ENCODE measurements at places on chromosomes 16 and 17.

- DNase-seq: no peak
Observed at GRCh38 chr16:2517954-2518605, 2.1 kb upstream of the AMDHD2 start.

- no peak for DNase-seq
Observed at GRCh38 chr17:41649923-41650519, 25.6 kb upstream of the KRT17 start.

DNA sequence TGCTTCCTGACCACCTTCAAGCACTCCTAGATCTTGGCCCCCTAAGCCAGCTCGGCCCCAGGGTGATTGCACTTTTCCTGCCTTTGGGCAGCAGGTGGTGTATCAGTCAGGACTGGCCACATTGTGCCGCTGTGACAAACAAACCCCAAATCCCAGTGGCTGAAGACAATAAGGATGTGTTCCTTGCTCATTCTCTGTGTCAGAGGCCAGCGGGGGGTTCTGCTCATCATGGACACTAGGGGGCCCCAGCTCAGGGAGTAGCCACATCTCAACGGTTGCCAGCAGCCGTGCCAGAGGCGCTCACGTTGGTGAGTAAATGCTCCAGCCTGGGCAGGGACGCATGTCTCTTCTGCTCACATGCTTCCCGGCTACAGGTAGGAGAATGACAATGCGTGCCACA is 60.4 kb downstream of the ZDHHC7 start:
- DNase-seq: peak; percentile 61

- DNase-seq: peak; percentile 73
Observed at GRCh38 chr17:56593646-56594319, at the start of gene NOG. NOG (plus strand) TSS chr17:56593699; CDS start chr17:56594224, 525 bp downstream.

GRCh38 chr17:12773153-12773552 is 16.1 kb upstream of the ARHGAP44 start:
- DNase-seq: no peak

GRCh38 chr16:48507391-48507790 is 102.6 kb downstream of the N4BP1 start:
- no peak for DNase-seq

DNA sequence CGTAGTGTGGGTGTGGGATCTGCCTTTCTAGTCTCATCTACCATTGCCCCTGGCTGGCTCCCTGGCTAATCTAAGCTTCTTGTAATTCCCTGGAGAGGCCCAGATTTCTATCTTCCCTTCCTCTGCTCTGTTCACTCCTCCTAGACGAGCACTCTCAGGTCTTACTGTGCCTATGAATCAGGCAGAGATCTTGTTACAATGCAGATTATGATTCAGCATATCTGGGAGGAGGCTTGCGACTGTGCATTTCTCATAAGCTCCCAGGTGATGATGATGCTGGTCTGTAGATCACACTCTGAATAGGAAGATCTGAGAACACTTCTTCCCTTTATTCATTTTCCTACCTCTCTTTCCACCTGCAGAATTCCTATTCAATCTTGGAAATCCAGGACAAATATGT is 200.1 kb downstream of the CBLN1 start:
- no peak for DNase-seq

- DNase-seq: peak; percentile 8
Observed at GRCh38 chr17:60792250-60792898, 114.7 kb downstream of the BCAS3 start.

GRCh38 chr17:62690168-62690897 is 62.9 kb downstream of the MRC2 start:
- DNase-seq: no peak

DNA sequence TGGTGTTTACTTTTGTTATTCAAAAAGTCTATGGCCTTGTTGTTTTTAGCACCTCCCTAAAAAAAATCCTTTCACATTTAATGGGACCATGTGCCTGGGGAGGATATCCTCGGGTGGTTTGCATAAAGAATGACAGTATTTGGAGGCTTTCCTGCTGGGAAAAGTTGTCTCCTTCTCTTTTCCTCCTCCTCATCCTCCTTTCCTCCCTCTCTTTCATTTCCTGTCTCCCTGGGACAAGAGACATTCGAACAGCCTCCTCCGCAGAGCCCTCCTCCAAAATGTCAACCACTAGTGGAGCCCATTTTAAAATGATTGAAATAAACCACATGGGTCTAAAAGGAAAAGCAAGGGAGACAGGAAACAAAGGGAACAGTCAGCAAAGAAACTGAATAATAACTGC is 67.4 kb downstream of the MYH13 start:
- no peak for DNase-seq

DNA sequence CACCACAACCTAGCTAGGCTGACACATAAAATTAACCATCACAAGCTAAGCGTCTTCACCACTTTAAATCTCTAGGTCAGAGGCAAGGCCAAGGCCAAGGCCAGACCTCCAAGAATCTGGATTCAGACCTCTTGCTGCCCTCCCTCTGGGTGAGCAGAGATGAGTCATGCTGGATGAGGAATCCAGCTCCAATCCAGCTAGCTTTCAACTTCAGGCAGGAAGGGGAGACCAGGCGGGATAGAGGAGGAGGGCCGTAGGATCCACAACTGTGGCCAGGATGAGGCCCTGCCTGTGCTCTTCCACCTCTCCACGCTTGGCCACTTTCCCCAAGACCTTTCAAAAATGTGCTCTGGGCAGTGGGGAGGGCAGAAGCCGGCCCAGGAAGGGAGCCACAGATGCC is 14.7 kb downstream of the LRRC75A start:
- no peak for DNase-seq

GRCh38 chr16:88489163-88489741 is 36.2 kb downstream of the ZFPM1 start:
- no peak for DNase-seq

GRCh38 chr17:71472809-71473789 is 647.7 kb upstream of the SOX9 start:
- peak; percentile 21 for DNase-seq

DNA sequence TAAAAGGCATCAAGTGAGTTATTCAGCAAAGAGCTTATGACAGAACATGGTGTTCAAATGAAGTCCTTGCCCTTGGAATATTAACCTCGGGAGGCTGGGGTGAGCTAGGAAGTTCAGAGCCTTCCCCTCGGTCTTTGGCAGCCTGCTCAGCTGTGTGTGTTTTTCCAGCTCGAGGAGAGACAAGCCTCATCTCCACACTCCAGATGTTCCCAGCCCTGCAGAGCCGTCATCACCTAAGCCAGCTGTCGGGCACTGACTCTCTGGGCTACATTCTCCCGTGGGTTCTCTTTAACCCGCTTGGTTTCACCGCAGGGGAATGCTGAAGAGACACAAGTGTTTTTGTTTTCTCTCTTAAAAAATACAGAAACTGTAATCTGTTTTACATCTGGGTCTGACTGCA is 47.1 kb downstream of the IRX3 start:
- no peak for DNase-seq

GRCh38 chr16:85377388-85378144 is 235.6 kb upstream of the GSE1 start:
- DNase-seq: no peak

DNA sequence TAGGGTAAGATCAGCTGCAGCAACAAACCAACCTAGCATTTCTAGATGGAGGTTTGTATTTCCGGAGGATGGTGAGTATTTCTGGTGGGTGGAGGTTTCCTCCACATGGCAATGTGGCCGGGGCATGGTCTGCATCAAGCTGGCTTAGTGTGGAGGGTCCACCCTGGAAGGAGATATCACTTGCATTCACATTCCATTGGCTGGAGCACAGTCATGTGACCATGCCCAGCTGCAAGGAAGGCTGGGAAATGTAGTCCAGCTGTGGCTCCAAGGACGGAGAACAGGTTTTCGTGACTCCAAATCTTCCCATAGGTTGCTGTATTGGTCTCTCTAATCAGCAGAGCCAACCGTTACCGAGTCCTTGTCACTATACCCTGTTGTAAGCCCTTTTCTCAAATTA is 68.7 kb downstream of the RAI1 start:
- peak; percentile 51 for DNase-seq

- no peak for DNase-seq
Observed at GRCh38 chr17:50066995-50067394, 11.1 kb downstream of the ITGA3 start.

DNA sequence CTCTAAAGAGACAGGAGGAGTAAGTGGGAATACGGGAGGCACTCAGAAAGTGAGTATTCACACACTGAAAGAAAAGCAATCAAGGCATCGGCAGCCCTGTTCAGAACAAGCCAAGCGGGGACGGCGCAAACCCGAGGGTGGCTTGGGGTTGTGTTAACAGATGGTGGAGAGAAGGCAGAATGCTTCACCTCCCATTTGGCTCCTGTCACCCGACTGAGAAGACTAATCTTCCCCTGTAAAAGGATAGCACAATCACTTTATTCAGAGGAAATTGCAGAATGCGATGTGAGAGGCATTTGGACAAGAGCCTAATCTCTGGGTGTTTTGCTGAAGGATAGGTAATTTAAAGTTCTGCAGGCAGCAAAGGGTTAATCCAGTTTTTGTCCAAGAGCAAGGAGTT is 119.3 kb upstream of the WSCD1 start:
- no peak for DNase-seq

- DNase-seq: no peak
Observed at GRCh38 chr17:48904428-48904827, 3.8 kb upstream of the UBE2Z start.

DNA sequence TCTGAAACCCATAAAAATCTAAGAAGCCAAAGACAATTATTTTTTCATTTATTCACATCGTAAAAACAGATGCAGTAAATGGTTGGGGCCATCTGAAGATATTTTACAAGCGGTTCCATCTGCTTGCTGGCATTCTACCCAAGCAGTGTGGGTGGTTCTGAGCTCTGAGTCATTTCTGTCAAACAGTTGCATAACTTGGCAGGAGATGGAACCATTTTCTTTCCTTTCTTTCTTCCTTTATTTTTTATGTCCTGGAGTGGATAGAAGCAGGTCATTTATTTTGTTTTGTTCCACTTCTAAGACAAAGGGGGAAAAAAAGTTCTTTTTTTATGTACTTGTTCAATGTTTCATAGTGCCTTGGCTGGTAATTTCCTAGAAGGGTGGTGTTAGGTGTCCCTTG is 1151.9 kb upstream of the GOT2 start:
- DNase-seq: peak; percentile 25
